ENCODE measurements at places on chromosomes 3 and 15. TPM values are rescaled to one million over a fixed set of nuclear protein-coding genes. Genes with fewer than 3 reads are reported as not detected.

The PLCL2 gene
- total RNA-seq: 19.7 TPM

The LYZL4 gene
- total RNA-seq: not detected

The COX17 gene
- 86.7 TPM for total RNA-seq

The FANCD2OS gene
- total RNA-seq: not detected

The VPS8 gene
- total RNA-seq: 33.3 TPM

The PLA2G4D gene
- not detected for total RNA-seq

- H3K36me3 ChIP-seq: no peaks in the 10 kb centered on the region
- H3K4me1 ChIP-seq: no peaks in the 10 kb centered on the region
- no peak overlapping the region for H3K27ac ChIP-seq
- no peak overlapping the region for H3K4me3 ChIP-seq
- DNase-seq: no peak
- H3K27me3 ChIP-seq: no peaks in the 10 kb centered on the region
These were observed 525.1 kb upstream of the GOLIM4 start for GRCh38 chr3:168620854-168621253.

- H3K4me3 ChIP-seq: no peak overlapping the region
- H3K36me3 ChIP-seq: peaks cover 14% of the 10 kb centered on the region
- no peak for DNase-seq
- peaks cover 15% of the 10 kb centered on the region for H3K4me1 ChIP-seq
These were observed 15.9 kb downstream of the VILL start for GRCh38 chr3:38006445-38006995.

- H3K4me3 ChIP-seq: no peak overlapping the region
- DNase-seq: peak; percentile 55
- no peaks in the 10 kb centered on the region for H3K27me3 ChIP-seq
- no peaks in the 10 kb centered on the region for H3K36me3 ChIP-seq
- peaks cover 12% of the 10 kb centered on the region for H3K4me1 ChIP-seq
These were observed 255.8 kb downstream of the SLCO3A1 start for GRCh38 chr15:92109191-92109873.

GRCh38 chr3:104244680-104245220, 1122.0 kb upstream of the ALCAM start:
- no peaks in the 10 kb centered on the region for H3K36me3 ChIP-seq
- no peak overlapping the region for H3K4me3 ChIP-seq
- no peaks in the 10 kb centered on the region for H3K4me1 ChIP-seq
- H3K27me3 ChIP-seq: no peaks in the 10 kb centered on the region
- H3K27ac ChIP-seq: no peak overlapping the region

GRCh38 chr3:158801696-158802408, at the start of gene MFSD1:
Gene MFSD1 (plus strand): TSS chr3:158802054. CDS start chr3:158802153, 99 bp downstream.
- peak; percentile 94 for DNase-seq
- no peaks in the 10 kb centered on the region for H3K27me3 ChIP-seq
- peak within 1 kb of the TSS; percentile 83 for H3K4me3 ChIP-seq
